ENCODE measurements at places on chromosomes 6 and 20.
A peak's percentile ranks its signal among the peaks of the same experiment; 100 is the strongest.

GRCh38 chr6:137237413-137238170 is 18.4 kb upstream of the IFNGR1 start:
- no peak for DNase-seq

DNA sequence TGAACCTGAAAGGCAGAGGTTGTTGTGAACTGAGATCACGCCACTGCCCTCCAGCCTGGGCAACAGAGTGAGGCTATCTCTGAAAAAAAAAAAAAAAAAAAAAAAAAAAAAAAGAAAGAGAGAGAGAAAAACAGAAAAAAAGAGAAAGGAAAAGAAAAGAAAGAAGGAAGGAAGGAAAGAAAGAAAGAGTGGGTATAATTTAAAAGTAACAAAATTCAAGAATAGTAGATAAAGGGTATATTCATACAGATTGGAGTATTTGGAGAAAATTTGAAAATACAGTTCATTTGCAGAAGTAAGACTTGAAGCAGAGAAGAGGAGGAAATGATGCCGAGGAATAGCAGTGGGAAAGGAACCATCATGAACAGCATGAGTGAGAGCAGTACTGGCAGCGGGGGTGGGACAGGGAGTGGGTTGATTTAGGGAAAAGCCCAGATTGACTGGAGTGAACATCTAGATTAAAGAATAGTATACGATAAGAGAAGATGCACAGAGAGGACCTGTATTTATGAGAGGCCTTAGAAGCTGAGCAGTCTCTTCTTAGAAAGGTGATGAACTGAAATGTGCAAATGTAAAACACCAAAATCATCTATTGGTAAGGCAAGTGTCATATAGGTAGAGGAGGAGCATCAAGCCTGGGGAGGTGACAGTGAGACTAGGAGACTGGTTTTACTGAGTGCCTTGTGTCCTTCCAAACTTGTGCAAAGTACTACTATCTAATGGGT is 17.8 kb upstream of the HLA-DRB1 start:
- no peak for DNase-seq

DNA sequence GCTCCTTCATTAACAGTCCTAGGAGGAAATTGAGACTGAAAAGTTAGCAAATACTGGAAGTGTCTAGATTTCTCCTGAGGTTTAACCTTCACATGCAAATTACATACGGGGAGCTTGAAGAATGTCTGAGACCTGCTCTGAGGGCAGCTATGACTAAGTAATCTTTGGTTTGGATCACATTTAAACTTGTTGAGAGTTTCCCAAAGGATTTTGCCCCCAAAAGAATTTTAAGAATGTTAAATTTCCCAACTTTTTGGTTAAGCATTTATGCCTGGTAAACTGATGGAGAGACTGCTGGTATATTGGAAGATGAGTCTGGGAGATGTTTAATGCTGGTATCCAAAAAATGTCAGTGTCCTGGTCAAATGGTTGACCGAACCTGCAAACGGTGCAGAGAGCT is 97.0 kb downstream of the RREB1 start:
- DNase-seq = no peak

DNA sequence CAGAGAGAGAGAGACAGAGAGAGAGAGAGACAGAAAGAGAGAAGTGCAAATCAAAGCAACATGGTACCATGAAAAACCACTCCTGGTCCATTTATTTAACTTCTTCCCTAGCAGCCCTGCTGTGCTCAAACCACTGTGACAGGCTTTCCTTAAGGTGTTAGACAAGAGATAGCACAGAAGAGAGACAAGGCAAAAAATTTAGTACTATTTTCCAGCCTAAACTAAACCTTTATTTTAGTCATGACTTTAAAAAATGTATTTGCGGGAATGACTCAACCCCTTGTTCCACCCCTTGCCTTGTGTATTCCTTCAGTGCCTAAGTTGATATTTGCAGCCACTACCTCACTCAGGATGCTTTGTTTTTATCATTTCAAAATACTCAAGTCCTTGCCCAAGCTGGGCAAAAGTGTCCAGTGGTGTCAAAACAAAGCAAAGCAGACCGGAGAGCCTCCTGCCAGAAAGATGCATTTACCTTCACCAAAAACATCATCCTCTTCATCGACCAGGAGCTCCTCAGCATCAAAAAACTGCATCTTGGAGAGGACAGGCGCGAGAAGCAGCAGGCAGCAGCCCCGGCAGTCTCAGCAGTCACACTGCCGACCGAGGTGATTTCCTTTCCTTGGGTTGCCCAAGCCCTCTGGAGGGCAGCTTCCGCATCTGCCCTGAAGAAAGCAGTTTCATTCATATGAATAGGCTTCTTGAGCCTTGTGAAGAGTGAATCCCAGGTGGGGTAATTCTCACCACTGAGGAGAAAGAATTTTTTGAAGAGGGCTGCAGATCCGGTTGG is at the start of gene RIPOR2:
Gene RIPOR2, minus strand, starts transcription at position 595 of the 787 bp plus-strand sequence. Its CDS starts 62 bp downstream, at position 533.
- peak; percentile 73 for DNase-seq

DNA sequence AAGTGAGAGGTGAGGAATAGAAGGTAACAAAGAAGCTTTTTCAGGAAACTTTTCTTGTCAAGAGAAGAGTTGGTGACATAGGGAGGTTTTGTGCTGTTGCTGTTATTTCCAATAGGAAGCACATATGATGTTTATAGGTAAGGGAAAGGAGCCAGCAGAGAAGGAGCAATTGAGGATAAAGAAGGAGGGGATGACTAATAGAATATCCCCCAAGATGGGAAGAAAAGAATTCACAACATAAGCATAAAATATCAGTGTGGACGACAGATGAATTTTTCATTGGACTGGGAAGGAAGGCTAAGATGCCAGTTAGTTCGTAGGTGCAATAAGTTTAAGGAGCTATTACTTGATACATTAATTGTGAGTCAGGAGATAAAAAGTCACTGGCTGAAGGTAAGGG is 8.5 kb upstream of the BEND6 start:
- no peak for DNase-seq

DNA sequence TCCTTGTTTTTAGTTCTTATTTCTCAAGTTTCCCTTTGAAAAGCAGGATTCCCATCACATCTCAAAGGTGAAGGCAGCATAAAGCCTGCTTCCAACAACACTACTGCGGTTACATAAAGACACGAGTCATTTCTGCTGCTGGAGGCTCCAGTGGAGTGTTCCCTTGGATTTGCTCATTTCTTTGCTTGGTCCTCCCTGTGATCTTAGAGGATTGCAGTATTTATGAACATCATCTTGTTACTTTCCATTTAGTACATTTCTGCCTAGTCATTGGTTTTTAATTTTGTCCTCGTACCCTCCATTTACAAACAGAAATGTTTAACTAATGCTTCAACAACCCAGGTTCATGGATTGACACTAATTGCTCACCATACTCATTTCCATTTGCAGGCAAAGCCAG is 298.8 kb downstream of the ZNF217 start:
- no peak for DNase-seq

DNA sequence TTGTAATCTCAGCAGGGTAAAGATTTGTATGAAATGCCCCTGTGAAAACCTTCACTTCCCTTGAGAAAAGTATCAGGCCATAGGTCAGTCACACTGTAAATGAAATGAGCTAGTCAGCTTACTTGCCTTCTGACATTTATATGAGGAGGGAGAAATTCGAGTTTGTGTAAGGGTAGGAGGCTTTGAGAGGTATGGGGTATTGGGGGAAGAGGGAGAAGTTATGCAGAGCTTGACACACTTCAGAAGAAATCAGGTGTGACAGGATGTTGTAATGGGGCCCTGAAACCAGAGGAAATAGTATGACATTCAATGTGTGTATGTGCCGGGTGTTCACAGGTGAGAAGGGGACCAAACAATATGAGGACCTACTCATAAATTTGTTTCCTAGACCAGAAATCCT is 64.2 kb upstream of the CCN6 start:
- peak; percentile 53 for DNase-seq

DNA sequence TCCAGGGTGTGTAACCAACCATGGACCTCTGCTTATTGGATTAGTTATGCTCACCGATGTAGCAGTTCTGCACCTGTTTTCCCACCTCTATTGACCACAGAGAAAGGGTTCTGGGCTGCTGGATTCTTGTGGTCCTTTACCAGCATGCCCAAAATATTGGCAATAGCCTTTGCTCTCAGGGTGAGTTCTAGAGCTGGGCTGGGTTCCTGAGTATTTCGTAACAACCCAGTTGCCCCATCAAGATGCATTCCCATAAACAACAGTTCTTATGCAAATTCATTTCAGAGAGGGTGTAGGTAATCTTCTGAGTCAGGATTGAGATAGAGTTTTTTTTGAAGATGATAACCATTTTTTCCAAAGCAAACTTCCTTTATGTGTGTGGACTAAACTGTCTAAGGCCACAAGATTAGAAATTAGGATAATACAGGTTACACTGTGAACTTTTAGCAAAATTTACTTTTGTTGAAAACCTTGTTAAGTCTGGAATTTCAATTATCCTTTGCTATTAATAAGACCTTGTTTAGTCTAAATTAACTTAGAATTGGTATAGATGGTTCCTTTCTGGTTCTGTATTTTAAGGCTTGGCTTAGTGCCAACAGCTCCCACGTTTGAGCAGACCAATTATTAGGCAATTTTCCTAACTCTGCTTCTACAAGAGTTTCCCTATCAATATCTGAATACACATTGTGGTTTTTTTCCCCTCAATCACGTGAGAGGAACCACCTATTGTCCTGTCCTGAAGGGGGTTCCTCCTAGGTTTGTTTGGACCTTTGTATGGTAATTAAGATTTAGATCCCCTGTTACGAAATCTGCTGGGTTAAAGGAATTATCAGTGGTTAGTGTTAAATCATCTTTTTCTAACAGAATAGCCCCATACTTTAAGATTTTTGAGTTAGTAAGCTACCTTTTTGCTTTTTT is 46.1 kb downstream of the TBX18 start:
- DNase-seq = no peak

DNA sequence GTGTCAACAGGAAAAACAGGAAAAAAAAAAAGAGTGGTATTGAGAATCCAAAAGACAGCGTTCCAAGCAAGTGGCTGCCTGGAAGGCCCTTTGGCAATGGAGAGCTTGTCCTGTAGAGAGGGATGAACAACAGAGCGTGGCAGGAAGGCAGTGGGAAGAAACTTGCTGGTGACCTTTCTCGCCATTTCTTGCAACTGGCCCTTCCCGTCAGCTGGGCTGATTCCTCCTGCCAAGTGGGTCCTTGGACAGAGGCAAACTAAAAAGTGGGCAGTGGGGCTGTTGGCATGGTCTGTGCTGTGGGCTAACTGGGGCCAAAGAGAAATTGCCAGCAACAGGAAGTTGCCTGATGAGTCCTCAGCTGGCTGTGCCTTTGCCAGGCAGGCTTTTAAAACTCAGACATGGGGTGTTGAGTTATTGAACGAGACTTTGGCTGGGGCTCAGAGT is 43.9 kb upstream of the CLDN20 start:
- no peak for DNase-seq

GRCh38 chr6:120608826-120609225 is 725.5 kb downstream of the TBC1D32 start:
- DNase-seq = no peak

- DNase-seq = no peak
Observed at GRCh38 chr6:4607793-4608192, 168.4 kb upstream of the CDYL start.

DNA sequence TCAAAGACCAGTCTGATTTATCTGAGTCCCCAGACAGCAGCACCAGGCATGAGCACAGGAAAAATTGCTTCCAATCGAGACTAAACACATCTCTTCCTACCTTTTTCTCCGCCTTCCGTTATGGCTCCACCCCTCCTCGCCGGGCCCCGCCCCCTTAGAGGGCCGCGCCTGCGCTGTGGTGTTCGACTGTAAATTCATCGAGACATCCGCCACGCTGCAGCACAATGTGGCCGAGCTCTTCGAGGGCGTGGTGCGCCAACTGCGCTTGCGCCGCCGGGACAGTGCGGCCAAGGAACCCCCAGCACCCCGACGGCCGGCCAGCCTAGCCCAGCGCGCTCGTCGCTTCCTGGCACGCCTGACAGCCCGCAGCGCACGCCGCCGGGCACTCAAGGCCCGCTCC is 8.9 kb downstream of the REM1 start:
- DNase-seq = no peak

GRCh38 chr20:56504373-56505005 is 20.1 kb upstream of the FAM209A start:
- DNase-seq = peak; percentile 9

GRCh38 chr6:13248053-13248452 is 80.3 kb downstream of the TBC1D7 start:
- no peak for DNase-seq

DNA sequence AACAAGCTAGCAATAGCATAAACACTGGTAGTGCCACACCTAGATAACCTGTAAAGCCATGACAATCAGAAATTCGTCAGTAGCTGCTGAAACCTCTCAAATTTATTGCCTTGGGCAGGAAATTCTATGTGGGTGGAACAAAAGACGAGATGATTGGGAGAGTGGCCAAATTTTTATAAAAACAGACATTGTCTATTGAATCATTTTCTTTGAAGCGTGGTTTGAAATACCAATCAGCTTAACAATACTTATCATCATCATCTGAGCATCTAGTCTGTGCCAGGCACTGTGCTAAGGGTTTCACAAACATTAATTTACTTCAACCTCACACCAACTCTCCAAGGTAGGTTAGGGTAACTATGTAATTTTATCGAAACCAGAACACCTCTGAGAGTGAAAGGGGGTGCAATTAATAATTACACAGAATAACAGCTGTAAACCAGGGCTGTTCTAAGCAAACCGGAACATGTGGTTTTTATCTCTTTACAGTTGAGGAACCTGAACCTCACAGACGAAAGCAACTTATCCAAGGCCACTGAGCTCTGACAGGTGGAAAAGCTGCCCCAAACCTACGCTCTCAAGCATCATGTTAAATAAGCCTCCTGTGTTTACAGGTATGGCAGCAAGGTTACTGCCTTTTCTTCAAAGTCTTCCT is 43.4 kb downstream of the NHSL1 start:
- DNase-seq = peak; percentile 74

GRCh38 chr20:47389867-47390347 is 33.4 kb upstream of the ZMYND8 start:
- DNase-seq = no peak

- no peak for DNase-seq
Observed at GRCh38 chr6:63066055-63066704, 145.1 kb upstream of the FKBP1C start.

- DNase-seq = no peak
Observed at GRCh38 chr20:24607402-24607801, 138.0 kb downstream of the SYNDIG1 start.

DNA sequence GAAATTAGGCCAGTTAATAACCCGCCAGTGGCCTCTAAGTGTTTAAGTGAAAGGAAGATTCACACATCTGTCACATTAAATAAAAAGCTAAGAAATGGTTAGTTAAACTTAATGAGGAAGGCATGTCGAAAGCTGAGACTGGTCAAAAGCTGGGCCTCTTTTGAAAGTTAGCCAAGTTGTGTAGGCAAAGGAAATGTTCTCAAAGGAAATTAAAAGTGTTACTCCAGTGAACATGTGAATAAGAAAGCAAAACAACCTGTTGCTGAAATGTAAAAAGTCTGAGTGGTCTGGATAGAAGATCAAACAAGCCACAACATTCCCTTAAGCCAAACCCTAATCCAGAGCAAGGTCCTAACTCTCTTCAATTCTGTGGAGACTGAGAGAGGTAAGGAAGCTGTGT is 10.9 kb upstream of the MTRF1L start:
- no peak for DNase-seq

- no peak for DNase-seq
Observed at GRCh38 chr20:7742479-7742878, 197.8 kb downstream of the HAO1 start.

- no peak for DNase-seq
Observed at GRCh38 chr20:9635750-9636149, 121.4 kb downstream of the LAMP5 start.

GRCh38 chr6:167977717-167978467 is 19.6 kb upstream of the KIF25 start:
- no peak for DNase-seq

- no peak for DNase-seq
Observed at GRCh38 chr20:16412906-16413305, 160.3 kb downstream of the KIF16B start.

GRCh38 chr6:142820338-142821051 is 124.5 kb downstream of the HIVEP2 start:
- no peak for DNase-seq

Measured in central memory CD4-positive, alpha-beta T cell (primary cell).